ENCODE measurements at places on chromosomes 4 and X.

DNA sequence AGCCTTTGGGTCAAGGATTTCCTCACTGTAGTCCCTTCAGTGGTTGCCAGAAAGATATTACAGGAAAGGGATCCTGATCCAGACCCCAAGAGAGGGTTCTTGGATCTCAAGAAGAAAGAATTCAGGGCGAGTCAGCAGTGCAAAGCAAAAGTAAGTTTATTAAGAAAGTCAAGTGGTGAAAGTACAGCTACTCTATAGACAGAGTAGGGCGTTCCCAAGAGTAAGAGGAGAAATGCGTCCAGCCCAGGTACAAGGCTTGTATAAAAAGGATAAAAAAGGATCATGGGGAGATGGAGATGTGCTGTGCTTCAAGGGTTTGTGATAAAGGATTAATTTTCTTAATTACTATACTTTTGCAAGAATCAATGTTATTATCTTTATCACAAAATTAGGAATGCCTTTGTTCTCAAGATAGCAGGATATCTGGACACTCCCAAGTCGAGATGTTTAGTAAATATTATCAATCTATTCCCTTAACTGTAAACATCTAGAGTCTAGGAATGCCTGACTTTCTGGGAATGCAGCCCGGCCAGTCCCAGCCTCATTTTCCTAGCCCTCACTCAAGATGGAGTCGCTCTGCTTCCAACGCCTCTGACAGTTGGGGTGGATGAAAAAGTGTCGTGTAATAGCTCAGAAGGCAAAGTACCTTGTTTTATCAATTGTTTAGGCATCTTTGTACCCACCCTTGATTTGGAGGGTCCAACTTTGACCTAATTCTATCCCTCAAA is 360.7 kb downstream of the GPM6A start:
- DNase-seq: peak; percentile 47

- peak; percentile 79 for DNase-seq
Measured at GRCh38 chrX:69082753-69083150, 82.5 kb downstream of the PJA1 start.

GRCh38 chr4:40607221-40607620 is 22.4 kb downstream of the RBM47 start:
- no peak for DNase-seq

DNA sequence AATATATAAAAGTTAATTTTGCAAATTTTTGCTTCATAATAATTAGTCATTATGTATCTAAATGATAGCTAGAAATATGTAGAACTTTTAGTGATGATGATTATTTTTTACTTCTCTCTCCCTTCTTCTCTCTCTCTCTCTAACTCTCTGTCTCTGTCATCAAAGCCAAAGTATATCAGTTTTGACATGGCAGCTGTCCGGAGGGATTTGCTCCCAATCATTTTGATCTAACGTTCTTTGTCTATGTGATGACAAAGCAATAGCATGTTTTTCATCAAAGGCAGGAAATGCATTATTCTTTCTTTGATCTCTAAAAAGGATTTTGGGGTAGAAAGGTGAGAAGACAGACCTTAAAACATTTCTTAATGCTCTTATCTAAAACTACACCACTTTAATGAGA is 402.1 kb downstream of the PDGFC start:
- DNase-seq: no peak

- DNase-seq: no peak
Measured at GRCh38 chrX:134932528-134933217, 58.1 kb upstream of the SMIM10 start.

DNA sequence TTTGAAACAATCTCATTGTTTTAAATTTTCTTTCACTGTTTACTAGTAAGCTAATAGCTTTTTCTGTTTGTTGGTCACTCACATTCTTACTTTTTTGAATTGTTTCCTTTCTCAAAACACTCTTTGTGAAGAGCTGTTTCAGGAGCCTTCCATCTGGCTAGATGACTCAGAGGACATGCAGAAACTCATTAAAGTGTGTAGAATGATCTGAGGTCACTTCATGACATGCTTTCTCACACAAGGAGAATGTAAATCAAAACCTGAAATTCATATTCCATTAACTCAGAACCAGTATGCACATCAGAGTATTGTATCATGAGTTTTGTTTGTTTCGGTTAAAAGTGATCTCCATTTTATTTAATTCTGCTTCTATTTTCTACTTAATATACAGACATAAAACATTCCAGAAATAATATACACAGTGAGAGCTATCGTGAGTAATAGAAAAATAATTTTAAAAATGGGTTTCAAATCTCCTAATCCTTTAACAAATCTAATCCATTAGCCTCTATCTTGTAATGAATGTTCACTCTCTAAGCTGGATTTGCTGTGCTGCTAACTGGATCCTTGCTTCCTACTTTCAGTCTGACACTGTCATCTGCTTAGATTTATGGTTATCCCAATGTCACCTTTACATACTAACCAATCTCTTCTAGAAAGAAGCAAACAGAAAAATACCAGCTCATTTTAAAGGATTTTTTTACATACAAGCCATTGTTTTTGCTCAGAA is 449.6 kb downstream of the FSTL5 start:
- no peak for DNase-seq

DNA sequence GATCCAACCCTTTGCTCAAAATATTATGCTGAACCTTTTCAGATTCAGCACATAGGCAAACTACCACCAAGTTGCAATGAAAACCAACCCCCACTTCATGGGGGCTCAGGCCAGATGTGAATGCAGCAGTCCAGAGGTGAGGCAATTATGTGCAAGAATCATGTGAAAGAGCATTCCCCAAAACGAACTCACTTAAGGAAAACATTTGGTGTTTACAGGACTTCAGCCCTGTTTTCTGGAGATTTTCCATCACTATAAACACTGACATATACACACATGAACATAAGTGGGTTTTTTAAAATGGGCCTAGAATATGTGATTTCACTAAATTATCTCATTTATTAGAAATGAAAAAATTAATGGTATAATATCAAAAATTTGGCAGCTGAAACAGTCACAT is 31.5 kb downstream of the BMP3 start:
- no peak for DNase-seq
